ENCODE measurements at places on chromosomes 1 and 21. TPM values are rescaled to one million over a fixed set of nuclear protein-coding genes. Genes with fewer than 3 reads are reported as not detected.

Gene RIPK4
- polyA plus RNA-seq, result not detected

Gene SPRR2E
- not detected for polyA plus RNA-seq

Gene S100A12
- not detected for polyA plus RNA-seq

Gene ARTN
- 0.36 TPM for polyA plus RNA-seq

Gene P3H1
- polyA plus RNA-seq, result not detected

Gene B4GALT2
- 0.17 TPM for polyA plus RNA-seq

Gene FMN2
- 57.5 TPM for polyA plus RNA-seq

Gene CCDC27
- not detected for polyA plus RNA-seq

Measured in Purkinje cell (primary cell).